Effector memory CD8-positive, alpha-beta T cell (primary cell): ENCODE measurements at places on chromosomes 5 and 9.

GRCh38 chr5:35884191-35884769 is 27.6 kb downstream of the IL7R start:
- H3K27ac ChIP-seq: peak overlapping the region; percentile 54
- peaks cover 21% of the 10 kb centered on the region for H3K4me1 ChIP-seq
- no peak for DNase-seq
- peaks cover 11% of the 10 kb centered on the region for H3K36me3 ChIP-seq
- no peaks in the 10 kb centered on the region for H3K27me3 ChIP-seq

DNA sequence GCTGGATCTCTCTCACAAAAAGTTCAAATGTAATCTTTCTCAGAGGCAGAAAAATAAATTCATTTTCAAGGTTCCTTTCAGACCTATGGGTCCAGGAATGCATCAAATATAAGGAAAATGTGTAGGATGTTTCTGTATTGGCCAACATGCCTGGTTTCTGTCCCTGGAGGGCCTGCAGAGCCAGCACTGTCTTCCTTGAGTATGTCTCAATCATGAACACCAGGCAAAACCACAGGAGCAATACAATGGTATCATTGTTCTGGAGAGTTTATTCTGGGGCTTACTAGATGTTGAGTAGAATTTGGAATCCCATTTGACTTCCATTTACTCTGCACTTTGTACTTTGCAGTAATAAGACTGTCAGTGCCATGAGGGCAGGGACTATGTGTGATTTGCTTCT is 23.5 kb downstream of the INSYN2B start:
- H3K27ac ChIP-seq: peak overlapping the region; percentile 17
- DNase-seq: no peak
- H3K4me3 ChIP-seq: no peak overlapping the region
- H3K36me3 ChIP-seq: no peaks in the 10 kb centered on the region
- peaks cover 20% of the 10 kb centered on the region for H3K4me1 ChIP-seq

DNA sequence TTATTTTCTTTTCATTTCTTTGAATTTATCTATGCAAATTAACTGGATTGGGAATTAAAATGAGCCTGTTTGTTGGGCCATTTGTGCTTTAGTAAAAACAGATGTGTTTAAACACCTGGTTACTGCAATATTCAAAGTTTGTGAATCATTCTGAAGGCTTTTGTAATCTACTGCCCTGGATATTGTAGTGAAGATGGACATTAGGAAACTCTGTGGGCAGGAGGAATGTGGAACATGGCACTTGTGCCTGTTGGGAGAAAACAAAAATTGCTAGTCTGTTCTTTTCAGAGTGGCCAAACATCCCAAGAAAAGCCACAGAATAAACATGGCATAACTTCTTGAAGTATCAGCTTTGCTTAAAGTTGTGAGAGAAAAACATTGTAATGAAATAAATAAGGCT is 40.8 kb downstream of the CHSY3 start:
- no peaks in the 10 kb centered on the region for H3K27me3 ChIP-seq
- H3K27ac ChIP-seq: no peak overlapping the region
- DNase-seq: no peak

GRCh38 chr5:169421677-169422076 is 120.7 kb upstream of the SLIT3 start:
- peaks cover 5% of the 10 kb centered on the region for H3K27me3 ChIP-seq
- H3K36me3 ChIP-seq: no peaks in the 10 kb centered on the region
- DNase-seq: no peak
- H3K4me3 ChIP-seq: no peak overlapping the region

DNA sequence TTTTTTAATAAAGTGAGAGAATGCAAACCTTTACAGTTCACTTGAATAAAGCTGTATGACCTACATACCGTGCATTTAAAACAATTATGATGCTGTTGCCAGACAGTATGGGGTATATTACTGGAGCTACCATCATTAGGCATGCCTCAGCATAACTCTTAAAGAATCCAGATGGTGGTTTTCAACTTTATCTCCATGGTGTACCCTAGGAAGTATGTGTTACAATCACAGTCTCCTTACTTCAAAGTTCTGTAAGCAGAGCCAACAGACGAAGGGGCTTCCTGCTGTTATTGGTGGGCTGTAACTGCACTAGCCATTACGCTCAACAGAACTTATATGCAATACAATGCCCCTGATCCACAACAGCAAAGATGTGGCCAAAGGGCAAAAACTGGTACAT is 803.3 kb downstream of the DTWD2 start:
- DNase-seq: no peak
- no peak overlapping the region for H3K4me3 ChIP-seq
- H3K27me3 ChIP-seq: no peaks in the 10 kb centered on the region
- no peaks in the 10 kb centered on the region for H3K36me3 ChIP-seq

GRCh38 chr9:129568560-129569501 is 52.1 kb downstream of the C9orf50 start:
- H3K27me3 ChIP-seq: peaks cover 31% of the 10 kb centered on the region
- no peak for DNase-seq
- H3K4me1 ChIP-seq: peaks cover 19% of the 10 kb centered on the region
- peaks cover 3% of the 10 kb centered on the region for H3K36me3 ChIP-seq
- peak overlapping the region; percentile 75 for H3K4me3 ChIP-seq
- H3K27ac ChIP-seq: no peak overlapping the region

DNA sequence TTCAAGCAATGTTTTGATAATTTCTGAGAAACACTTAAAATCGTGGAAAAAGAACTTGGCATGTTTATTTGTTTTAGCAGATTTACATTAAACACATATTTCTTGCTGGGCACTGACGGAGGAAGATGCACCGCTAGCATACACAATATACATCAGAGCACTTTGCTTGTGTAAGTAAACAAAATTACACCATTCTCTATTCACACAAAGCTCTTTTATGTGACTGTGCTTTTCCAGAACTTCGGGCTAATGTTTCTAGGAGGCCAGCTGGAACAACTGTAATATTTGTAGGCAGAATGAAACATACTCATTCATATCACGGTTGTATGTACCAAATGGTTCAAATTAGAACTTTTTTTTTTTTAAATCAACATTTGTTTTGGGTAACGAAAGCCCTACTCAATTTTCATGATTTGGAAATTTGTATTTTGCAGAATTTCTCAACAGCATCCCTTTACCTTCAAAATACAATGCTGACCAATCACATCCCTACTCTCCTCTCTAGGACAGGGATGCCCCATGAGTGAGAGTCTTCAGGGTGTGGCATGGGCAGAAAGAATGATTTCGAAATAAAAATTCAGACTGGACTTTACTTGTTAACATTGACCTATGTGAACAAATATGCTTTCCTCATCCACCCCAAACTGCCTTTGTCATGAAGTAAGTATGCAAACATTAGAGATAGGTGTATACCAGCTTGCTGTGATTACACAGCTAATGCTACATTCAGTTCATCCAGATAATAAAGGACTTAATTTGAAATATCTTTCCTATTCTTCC is 425.1 kb downstream of the BNC2 start:
- H3K4me1 ChIP-seq: no peaks in the 10 kb centered on the region
- no peak for DNase-seq
- H3K36me3 ChIP-seq: no peaks in the 10 kb centered on the region
- no peaks in the 10 kb centered on the region for H3K27me3 ChIP-seq
- H3K4me3 ChIP-seq: no peak overlapping the region

DNA sequence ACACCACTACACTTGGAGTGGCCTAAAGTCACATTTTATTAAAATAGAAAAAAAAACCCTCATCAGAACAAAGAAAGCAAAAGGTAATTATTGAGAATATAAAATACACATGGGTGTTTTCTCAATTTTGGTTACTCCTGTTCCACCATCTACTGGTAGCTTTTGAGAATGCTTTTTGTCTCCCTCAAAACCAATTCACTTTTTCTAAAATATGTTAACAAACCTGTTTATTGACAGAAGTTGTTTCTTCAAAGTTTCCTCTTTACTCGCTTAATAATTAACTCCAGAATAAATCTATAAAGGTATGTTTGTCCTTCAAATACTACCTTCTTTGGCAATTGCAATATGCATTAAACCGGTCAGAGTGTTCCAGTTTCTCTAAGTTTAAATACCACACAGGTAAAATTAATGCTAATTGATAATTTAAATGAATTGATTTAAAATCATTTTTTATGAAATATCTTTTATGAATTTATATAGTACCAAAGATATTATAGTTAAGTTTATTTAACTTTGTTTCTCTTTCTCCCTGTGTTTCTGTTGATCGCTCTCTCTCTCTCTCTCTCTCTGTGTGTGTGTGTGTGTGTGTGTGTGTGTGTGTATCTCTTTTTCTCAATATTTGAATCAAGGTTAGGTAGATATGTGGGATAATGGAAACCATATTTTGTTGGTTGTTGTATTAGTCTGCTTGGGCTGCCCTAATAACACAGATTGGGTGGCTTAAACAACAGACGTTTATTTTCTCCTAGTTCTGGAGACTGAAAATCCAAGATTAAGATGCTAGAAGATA is 487.4 kb downstream of the PRDM9 start:
- no peaks in the 10 kb centered on the region for H3K36me3 ChIP-seq
- H3K27ac ChIP-seq: no peak overlapping the region
- no peak for DNase-seq
- H3K4me1 ChIP-seq: no peaks in the 10 kb centered on the region
- H3K4me3 ChIP-seq: no peak overlapping the region

DNA sequence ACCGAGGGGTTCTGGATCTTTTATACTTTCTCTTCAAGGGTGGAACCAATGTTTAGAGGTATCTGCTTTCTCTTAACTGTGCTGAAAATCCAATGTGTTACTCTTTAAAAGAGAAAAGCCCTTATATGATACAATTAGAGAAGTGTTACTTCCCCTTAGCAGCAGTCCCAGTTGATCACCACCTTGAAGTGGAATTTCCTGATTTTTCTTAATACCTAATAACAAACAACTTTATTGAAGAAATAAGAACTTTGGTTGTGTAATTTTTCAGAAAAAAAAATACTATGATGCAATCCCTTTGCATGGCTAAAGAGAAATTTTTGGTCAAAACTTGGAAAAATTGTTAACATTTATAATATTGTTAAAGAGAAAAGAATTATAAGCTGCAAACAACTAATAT is 24.7 kb downstream of the SLC1A3 start:
- peaks cover 10% of the 10 kb centered on the region for H3K27me3 ChIP-seq
- DNase-seq: no peak
- no peaks in the 10 kb centered on the region for H3K4me1 ChIP-seq
- no peak overlapping the region for H3K27ac ChIP-seq

DNA sequence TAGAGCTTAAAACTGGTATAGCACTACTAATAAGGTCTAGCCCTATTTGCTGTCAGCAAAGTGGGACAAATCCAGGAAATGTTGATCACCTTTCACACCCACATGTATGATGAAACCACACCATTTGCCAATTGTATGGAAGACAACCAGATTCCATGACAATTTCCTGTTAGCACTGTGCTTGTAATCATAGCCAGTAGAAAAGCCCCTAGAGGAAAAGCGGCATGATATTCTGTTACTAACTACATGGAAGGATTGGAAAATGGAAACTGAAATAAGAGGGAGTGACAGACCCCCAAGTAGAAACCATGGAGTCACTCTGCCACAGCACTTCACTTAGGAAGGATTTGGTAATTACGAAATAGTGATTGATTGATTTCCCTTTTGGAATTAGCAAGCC is 923 bp downstream of the SPATA6L start:
- H3K27me3 ChIP-seq: no peaks in the 10 kb centered on the region
- DNase-seq: no peak
- H3K4me3 ChIP-seq: peak overlapping the region; percentile 71
- peaks cover 17% of the 10 kb centered on the region for H3K36me3 ChIP-seq

GRCh38 chr5:124920909-124921666 is 174.6 kb upstream of the ZNF608 start:
- H3K4me1 ChIP-seq: no peaks in the 10 kb centered on the region
- no peaks in the 10 kb centered on the region for H3K36me3 ChIP-seq
- H3K27me3 ChIP-seq: no peaks in the 10 kb centered on the region
- H3K4me3 ChIP-seq: no peak overlapping the region
- DNase-seq: no peak

GRCh38 chr9:93475108-93475507 is 21.7 kb upstream of the FAM120AOS start:
- peaks cover 26% of the 10 kb centered on the region for H3K36me3 ChIP-seq
- peaks cover 37% of the 10 kb centered on the region for H3K4me1 ChIP-seq
- H3K27me3 ChIP-seq: no peaks in the 10 kb centered on the region
- H3K4me3 ChIP-seq: no peak overlapping the region
- no peak for DNase-seq

- DNase-seq: no peak
- no peak overlapping the region for H3K27ac ChIP-seq
- no peaks in the 10 kb centered on the region for H3K36me3 ChIP-seq
- no peaks in the 10 kb centered on the region for H3K4me1 ChIP-seq
- H3K27me3 ChIP-seq: no peaks in the 10 kb centered on the region
- H3K4me3 ChIP-seq: no peak overlapping the region
These were observed 366.2 kb upstream of the PDE4D start for GRCh38 chr5:60259730-60260129.

DNA sequence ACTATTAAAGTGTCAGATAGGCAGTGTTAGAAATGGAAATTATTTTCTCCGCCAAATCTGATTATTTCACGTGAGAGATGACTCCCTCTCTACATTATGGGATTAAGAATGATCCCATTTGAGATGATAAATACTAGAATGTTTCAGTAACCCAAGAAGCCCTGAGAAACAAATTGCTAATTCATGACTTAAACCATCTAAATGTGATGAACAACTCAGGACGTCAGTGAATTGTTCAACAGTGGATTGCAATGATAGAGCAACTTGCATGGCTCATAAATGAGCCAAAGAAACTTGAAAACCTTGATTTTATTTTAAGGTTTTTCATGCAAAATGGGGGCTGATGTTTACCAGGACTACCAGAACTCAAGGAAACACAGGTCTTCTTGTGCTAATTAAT is 350.5 kb upstream of the WWC1 start:
- H3K36me3 ChIP-seq: no peaks in the 10 kb centered on the region
- H3K27ac ChIP-seq: no peak overlapping the region
- no peaks in the 10 kb centered on the region for H3K4me1 ChIP-seq
- no peak overlapping the region for H3K4me3 ChIP-seq
- no peaks in the 10 kb centered on the region for H3K27me3 ChIP-seq
